ENCODE measurements at places on chromosomes 11 and 22.

DNA sequence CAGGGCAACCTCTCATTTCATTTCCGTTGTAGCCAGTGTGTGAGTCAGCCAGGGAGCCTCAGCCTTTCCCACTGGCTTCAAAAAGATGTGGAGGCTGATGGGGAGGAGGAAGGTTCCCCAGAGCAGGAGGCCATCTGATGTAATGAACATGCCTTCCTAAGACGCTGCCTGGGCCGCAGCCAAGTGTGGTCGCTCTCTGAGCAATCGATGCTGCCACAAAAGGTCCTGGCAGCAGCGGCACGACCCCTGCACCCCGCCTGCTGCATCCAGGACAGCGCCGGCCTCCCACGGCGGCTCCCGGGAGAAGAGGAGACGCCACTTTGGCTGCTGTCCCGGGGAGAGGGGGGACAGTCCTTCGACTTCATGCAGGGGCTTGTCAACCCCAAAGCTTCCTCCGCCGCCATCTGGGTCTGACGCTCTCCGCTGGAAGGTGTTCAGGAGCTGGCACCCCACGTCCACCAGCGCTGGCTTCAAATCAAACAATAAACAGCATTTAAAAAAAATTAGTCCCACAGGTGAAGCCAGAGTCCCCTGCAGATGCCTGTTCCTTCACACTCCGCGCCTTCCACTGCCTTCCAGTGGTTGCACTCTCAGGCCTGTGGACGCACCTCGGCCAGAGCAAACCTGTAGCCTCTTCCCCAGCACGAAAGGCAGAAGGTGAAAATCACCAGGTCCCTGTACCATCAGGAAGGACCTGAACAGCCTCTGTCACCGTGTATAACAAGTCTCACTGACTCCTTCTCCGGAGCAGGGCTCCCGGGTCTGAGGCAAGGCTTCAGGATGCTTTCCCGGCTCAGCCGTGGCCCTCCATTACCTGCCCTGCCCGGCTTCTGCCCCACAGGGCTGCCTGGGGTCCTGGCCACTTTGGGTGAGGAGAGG is 930.7 kb downstream of the BRD1 start:
- DNase-seq = no peak

DNA sequence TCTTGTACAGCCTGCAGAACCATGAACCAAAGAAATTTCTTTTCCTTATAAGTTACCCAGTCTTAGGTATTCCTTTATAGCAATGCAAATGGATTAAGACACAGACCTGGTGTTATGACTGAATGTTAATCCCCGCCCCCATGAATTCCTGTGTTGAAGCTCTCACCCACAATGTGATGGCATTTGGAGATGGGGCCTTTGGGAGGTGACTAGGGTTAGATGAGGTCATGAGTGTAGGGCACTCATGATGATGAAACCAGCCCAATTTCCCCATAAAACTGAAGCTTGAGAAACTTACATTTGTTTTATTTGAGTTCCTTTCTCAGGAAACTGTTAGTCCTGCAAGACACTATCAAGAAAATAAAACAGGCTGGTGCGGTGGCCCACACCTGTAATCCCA is 115.8 kb upstream of the THY1 start:
- DNase-seq = no peak

DNA sequence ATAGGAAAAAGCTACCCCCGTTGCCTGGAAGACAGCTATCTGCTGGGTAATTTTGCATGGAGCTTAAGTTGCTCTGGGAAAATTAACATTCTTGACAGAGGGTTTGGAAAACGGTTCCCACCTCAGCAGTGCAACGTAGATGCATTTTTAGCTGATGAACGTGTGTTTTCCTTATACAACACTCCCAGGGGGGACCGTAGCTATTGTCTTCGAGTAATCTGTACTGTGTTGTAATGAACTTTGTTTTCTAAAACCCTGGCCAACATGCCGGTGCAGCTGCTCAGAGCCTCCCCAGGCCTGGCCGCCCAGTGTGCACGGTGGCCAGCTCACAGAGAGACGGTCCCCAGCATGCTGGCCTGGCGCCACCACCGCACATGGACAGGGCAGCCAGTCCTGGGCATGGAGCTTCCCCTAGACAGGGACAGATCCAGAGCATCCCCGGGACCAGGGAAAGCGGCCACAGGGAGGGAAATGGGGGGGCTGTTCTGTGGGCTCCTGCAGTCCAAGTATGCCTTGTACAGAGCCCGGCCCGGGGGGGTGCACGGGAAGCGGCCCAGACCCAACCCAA is 2.2 kb downstream of the TNNT3 start:
- DNase-seq = no peak

DNA sequence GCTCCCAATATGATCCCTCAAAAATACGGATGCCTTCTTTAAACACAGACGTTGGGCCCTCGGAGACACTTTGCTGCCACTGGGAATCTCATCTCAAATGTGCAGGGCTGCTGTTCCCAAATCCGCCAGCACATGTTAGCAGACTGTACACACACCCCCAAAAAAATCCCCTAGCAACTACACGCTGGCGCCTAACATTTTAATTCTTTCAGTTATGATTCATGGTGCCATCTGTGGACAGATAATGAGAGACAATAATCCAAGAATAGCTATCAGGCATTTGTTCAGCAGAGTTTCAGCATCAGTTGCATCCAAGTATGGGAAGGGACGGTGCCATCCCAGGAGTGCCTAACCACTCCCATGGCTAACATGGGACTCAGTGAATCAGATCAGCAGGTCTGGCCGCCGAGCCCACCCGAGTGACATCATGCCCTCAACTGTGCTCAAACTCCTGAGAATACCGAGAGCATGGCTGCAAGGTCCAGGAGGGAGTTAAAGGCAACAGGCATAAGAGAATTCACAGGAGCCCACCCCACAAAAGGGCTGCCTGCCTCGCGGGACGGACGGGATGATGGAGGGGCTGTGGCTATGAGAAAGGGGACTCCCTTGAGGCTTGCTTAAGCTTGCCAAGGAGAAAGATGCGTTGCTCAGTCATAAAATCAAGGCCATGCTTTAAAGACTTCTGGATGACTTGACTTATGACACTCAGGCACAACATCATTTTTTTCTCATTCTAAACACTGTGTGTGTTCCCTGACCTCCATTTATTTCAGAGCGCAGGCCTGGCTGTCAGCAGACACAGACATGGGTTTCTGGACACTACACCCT is 337.0 kb downstream of the SHANK2 start:
- no peak for DNase-seq

- DNase-seq = no peak
These were observed 361.1 kb downstream of the ETS1 start for GRCh38 chr11:128226106-128226716.

DNA sequence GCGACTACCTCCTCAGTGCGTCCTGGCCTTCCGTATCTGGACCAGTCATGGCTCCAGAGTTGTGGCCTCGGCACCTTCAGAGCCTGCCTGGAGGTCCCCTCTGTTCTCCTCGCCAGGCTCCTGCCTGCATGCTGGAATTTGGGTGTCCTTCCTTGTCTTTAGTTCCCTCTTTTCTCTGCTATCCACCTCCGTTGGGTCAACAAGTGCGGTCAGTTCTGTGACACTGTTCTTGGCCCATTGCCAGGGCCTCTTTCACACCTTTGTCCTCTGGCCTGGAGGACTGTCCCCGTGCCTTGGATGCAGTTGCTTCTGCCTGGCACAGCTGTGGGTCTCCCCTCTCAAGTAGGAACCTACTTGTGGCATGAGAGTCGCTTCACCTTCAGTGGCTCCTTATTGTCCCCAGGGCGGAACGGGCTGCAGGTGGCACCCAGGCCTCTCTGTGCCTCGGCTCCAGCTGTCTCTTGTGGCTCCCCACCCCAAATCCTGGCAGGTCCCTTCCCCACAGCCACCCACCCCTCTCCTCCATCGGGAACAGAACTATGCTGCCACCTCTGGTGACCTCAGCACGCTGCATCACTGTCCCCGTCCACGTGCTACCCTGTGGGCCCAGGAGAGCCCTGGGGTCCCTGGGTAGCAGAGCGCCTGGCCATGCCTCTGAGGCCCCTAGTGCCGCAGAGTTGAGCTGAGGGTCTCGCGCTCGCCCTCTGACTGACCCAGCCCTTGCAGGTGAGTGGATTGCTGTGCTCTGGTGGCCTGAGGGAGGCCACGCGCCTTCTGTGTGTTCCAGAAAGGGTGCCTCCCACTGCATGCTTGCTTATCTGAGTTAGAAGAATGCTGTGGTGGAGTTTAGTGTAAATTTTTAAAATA is 4.7 kb downstream of the DGCR8 start:
- no peak for DNase-seq

GRCh38 chr11:27087432-27087831 is 46.8 kb downstream of the BBOX1 start:
- DNase-seq = no peak

DNA sequence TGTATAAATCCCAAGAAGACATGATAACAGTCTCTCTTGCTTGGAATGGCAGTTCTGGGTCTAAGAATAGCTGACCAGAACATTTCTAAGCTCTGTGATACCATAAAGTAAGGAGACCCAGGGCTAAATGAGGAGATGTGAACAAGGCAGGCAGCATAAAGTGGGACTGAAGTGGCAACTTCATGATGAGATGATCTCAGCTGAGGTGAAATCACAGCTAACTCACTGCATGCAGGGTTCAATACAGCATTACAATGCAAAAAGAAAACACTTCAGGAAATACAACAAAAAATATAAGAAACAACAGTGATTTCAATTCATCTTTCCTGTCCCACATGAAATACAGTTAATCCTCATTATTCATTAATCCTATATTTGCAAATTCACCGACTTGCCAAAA is 44.6 kb downstream of the MRE11 start:
- DNase-seq = no peak

DNA sequence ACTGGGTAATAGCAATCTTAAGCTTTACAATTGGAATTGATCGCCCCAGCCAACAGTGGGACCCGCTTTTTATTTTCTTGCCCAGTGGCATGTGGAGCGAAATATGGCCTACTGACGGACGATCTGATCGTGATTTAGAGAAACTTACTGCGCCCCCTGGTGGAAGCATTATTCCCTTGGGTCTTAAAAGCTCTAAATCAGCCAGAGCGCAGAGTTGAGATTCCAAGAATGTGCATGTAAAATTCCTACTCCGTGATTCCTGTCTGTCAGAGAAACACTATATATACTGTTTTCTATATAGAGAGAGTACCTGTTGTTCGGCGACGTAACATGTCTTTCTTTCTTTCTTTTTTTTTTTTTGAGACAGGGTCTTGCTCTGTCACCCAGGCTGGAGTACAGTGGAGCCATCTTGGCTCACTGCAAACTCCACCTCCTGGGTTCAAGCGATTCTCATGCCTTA is 3.7 kb upstream of the DPF2 start:
- DNase-seq = peak; percentile 56

- no peak for DNase-seq
These were observed 126.0 kb downstream of the SWAP70 start for GRCh38 chr11:9789910-9790309.

- no peak for DNase-seq
These were observed 113.5 kb upstream of the IGLL5 start for GRCh38 chr22:22773979-22774604.

DNA sequence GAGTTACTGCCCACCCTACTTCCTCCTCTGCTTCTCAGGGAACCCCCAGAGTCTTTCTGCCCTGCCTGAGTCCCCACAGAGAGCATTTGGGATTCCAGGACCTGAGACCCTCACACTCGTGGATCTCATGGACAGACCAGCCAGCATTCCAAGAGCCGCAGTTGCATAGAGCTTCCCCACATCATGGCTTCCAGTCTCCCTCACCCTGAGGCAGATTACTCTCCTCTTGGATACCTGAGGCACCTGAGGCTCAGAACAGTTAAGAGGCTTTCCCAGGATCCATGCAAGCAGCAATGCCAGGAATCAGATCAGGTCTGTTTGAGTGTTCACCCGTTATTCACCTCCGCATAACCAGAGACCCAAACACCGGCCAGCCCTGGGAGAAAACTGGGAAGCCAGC is 102.2 kb downstream of the TRIM29 start:
- no peak for DNase-seq

GRCh38 chr11:103659743-103660142 is 376.7 kb upstream of the DDI1 start:
- DNase-seq = no peak

DNA sequence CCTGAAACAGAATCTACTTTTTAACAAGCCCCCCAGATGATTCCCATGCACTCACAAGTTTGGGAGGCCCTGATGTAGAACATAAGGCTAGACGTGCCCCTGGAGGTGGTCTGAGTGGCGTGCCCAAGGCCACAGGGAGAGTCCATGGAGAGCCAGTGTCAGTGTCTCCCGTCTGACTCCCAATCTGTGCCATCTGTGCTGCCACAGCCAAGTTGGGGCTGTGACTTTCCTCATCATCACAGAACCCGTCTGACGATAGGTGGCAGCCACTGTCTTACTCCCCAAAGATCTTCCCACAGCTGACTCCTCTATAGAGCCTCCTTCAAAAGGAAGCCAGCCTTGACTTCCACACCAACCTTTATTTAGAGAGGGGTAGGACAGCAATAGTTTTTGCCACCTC is 470.5 kb downstream of the SOX6 start:
- DNase-seq = no peak

DNA sequence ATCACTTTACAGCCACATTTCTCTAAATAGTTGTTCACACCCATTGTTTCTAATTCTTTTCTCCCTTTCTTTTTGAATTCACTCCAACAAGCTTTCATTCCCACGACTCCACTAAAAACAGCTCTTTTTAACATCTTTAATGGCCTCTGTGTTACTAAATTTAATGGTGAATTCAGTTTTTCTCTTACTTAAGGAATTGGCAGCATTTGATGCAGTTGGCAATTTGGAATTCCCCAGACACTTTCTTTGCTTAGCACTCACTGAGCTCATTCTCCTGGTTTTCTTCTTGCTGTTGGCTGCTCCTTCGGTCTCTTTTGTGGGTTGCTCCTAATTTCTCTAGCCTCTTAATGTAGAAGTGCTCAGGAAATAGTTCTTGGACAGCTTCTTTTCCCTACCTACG is 40.5 kb upstream of the OR9Q1 start:
- no peak for DNase-seq

- DNase-seq = no peak
These were observed 37.9 kb upstream of the PPARA start for GRCh38 chr22:46112405-46112804.

GRCh38 chr11:13000721-13001120 is 8.4 kb upstream of the RASSF10 start:
- DNase-seq = no peak

- DNase-seq = no peak
These were observed 1.4 kb downstream of the SLC25A17 start for GRCh38 chr22:40817737-40818136.

DNA sequence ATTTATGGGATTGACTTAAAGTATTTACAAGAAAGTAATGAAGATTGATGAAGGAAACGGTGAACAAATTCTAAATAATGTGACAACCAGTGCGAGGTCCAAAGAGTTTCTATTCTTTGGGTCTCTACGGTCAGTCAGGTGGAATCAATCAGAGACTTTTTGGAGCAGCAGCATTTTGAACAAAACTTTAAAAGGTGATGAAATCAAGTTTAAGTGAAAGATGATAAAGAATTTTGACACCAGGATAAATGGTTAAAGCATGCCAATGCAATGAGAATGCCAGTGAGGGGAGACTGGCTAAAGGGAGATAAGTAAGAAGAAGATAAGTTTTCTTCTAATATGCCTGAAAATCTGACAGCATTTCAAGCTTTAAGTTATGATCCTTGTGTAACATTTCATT is 67.9 kb downstream of the DCUN1D5 start:
- DNase-seq = no peak

- peak; percentile 35 for DNase-seq
These were observed 6.6 kb upstream of the PTS start for GRCh38 chr11:112219476-112220232.

GRCh38 chr11:15976433-15977045 is 379.8 kb downstream of the SOX6 start:
- no peak for DNase-seq

- no peak for DNase-seq
These were observed 3.8 kb downstream of the ALKBH8 start for GRCh38 chr11:107561688-107562087.

Measured in CMK (cell line).